ENCODE measurements at places on chromosomes 12 and 14.

GRCh38 chr12:9075138-9075535 is 40.6 kb downstream of the A2M start:
- DNase-seq: no peak

GRCh38 chr12:39205969-39206368 is 237.0 kb downstream of the KIF21A start:
- DNase-seq: no peak

- no peak for DNase-seq
These were observed 72.1 kb upstream of the RTL1 start for GRCh38 chr14:100975671-100976070.

GRCh38 chr12:107759410-107759809 is 1.5 kb downstream of the PRDM4 start:
- DNase-seq: no peak

DNA sequence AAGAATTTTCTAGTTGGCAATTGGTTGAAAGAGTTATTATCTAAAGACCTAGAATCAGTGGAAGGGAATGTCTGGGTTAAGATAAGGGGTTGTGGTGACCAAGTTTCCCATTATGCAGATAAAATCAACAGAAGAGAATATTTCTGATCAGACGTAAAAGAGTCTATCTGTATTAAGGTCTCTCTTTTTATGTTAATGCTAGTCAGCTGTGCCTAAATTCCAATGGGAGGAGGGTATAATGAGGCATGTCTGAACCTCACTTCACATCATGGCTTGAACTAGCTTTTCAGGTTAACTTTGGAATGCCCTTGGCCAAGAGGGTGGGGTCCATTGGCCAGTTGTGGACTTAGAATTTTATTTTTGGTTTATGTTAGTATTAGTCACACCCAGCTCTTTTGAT is 34.3 kb upstream of the CHST11 start:
- DNase-seq: no peak

- no peak for DNase-seq
These were observed 43.7 kb downstream of the TESPA1 start for GRCh38 chr12:54940727-54941315.

GRCh38 chr12:79552192-79552591 is 138.6 kb downstream of the PAWR start:
- DNase-seq: no peak

GRCh38 chr14:75277815-75278421 is 710 bp upstream of the FOS start:
- no peak for DNase-seq

- no peak for DNase-seq
These were observed 52.9 kb downstream of the PPP4R4 start for GRCh38 chr14:94227029-94227428.

DNA sequence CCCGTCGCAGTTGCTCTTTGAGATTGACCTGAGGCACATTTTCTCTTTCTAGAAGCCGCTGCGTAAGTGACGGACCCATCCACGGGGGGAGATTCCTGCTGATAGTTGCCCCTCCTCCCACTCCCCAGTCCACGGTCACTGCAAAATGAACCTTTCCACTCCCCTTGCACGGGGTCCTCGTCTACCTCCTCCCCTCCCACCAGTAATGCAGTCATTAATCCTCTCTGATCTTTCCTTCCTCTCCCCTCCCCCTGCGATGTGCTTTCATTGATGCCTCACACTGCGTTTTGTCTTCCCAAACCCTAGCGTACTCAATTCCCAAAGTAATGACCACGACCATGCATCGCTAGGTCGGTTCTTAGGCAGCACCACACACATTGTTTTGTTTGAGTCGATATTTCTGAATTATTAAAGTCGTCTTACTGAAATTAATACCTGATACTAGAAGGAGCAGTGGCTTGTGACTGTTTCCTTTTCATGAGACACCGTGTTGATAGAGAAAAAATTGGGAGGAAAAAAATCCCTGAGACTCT is 857 bp downstream of the ETNK1 start:
- peak; percentile 11 for DNase-seq

GRCh38 chr14:91416744-91417119 is 888 bp downstream of the CCDC88C start:
- no peak for DNase-seq

DNA sequence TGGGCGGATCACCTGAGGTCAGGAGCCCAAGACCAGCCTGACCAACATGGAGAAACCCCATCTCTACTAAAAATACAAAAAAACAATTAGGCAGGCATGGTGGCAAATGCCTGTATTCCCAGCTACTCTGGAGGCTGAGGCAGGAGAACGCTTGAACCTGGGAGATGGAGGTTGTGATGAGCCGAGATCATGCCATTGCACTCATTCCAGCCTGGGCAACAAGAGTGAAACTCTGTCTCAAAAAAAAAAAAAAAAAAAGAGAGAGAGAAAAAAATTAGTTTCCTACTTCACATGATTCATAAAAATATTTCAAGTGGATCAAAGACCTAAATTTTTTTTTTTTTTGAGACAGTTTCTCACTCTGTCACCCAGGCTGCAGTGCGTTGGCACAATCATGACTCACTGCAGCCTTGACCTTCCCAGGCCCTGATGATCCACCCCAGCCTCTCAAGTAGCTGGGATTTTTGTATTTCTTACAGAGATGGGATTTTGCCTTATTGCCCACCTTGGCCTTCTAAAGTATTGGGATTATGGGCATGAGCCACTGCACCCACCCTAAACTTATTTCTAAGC is 24.9 kb downstream of the FCF1 start:
- no peak for DNase-seq

DNA sequence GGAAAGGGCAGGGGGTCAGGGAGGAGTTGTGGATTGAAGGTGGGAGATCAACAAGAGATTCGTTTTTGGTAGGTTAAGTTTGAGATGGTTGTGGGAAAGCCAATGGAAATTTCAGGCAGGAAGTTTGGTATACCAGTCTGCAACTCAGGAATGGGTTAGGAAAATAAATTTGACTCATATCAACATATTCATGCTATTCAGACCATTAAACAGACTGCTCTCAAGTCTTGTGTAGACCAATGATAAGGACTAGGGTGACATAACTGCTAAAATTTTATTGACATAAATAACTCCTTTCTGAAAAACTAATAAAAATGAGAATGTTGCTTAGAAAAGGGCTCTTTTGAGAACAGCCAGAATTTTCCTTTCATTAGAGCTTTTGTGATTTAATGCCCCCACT is 60.0 kb downstream of the PLEKHA5 start:
- DNase-seq: no peak

DNA sequence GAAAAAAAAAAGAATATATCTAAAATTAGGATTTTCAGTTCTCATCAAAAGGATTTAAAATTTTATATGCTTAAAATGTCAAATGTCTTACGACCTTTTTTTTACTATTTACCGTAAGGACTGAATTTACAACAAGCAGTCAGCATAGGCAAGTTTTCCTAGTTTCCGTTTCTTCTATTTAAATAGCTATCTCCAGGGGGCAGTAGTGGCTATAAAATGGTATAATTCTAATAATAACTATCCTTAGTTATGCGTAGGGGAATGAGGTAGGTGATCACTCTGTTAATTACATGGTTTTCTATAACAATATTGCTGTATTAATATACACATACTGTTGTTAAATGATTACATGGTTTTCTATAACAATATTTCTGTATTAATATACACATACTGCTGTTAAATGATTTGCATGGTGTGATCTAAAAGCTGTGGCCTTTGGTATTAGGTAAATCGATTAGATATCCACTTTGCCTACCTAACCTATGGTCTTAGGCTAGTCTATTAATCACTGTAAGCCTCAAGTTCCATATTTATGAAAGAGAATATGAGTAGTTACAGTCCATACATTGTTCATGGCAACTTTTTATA is 217.7 kb upstream of the PDZRN4 start:
- DNase-seq: no peak

DNA sequence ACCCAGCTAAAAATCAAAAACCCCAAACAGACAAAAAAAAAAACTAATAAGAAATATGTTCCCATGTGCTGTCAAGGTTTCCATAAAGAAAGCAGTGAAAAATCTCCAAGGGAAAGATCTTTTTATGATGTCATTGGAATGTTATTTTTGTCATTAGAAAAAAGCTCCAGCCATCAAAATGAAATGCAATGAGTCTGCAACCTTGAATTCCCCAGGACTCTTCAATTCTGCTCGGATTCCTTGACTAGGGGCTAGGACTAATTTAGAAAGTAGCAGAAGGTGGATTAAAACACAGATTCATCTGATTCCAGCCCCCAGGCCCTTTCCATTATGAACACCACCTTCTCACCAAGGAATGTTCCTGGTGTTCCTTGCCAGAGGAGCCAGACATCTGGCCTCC is 6.0 kb upstream of the PCNX1 start:
- DNase-seq: no peak

GRCh38 chr12:5506295-5506694 is 74.4 kb downstream of the NTF3 start:
- no peak for DNase-seq

DNA sequence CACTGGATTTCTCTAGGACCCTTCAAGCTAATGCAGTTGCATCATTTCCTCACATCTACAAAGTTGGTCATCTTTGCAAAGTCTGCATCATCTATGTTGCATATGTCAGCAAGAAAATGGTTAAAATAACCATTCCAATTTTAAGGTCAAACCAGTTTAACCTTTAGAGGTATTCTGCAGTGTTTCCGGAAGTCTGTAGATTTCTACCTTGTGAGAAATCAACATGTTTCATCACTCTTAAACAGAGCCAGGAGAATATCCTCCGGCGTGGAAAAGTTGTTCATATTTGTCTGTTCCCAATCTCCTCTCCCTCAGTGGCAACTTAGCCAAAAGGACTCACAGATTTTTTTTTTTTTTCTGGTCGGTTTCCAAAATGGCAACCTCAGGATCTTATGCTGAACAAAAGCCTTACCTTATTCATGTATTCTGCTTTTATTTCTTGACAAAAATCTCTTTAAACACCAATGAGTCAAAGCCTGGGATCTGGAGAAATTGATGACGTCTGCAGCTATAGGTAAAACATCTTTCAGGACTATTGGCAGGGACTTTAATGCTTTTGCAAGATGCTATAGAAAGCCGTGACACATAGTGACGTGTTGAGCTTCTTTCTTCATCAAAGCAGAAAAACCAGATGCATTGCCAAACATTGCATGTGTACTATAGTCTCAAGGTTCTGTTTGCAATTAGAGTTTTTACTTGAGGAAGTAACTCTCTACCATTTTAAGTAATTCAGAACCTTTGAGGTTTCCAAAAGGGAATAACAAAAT is 16.0 kb upstream of the CDK17 start:
- no peak for DNase-seq

DNA sequence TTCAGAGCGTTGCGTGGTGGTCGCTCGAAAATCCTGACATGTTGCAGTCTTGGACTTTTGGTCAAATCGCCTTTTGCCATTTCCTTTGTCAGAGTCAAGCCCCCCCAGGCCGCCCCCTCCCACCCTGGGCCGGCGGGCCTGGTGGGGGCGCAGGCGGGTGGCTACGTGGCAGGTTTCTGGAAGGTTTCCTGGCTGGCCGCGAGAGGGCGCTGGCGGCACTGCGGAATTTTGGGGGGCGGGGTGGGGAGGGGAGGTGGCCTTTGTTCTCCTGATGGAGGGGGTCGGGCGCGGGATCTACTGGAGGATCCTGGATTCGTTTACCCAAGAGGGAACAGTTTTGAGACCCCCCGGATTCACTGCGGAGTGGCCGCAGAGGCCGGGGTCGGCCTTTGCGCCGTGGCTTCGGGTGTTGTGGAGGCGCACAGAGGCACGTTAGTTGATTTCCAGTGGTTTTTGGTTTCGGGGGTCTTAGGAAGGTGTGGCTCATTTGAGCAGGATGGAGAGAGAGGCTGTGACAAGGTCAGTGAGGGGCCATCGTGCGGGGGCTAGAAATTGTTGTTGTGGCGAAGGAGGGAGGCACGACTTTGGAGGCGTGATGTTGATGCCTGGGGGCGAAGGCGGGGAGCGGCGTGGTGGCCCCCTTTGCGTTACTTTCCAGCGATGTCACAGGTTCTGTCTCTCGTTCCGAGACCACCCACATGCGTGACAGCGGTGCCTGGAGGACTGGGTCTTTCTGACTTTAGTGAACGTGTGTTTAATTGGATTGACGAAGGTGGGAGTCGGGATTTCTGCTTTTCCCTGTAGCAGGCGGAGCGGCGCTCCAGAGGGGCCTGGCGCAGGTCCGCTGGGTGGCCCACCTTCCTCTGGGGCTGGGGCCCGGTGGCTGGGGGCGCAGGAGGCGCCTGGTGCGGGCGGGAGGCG is 1.4 kb downstream of the MEG3 start:
- no peak for DNase-seq

GRCh38 chr12:52873832-52874572 is 25.2 kb upstream of the KRT78 start:
- DNase-seq: peak; percentile 36

DNA sequence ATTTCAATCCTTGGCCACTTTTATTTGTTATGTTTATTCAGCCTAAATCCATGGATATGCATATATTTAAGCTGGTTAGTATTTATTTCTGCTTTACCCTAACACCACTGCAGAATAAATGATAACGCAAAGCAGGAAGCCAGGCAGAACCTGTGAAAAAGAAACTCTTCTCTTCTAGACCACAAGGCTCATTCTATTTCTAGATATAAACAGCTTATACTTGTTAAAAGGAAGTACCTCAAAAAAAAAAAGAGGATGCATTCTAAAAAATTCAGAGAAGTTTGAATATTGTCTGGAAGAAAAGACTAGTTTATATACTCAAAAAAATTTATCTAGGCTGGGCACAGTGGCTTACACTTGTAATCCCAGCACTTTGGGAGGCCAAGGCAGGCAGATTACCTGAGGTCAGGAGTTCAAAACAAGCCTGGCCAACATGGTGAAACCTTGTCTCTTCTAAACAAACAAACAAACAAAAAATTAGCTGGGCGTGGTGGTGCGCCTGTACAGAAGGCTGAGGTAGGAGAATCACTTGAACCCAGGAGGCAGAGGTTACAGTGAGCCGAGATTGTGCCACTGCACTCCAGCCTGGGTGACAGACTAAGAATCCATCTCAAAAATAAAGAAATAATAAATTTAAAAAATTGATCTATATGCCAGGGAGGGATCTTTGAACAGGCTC is 55.8 kb downstream of the GALNT4 start:
- DNase-seq: no peak

GRCh38 chr12:42756841-42757623 is 167.5 kb upstream of the PRICKLE1 start:
- DNase-seq: no peak
